ENCODE measurements at places on chromosomes 6 and 20. TPM values are rescaled to one million over a fixed set of nuclear protein-coding genes. Genes with fewer than 3 reads are reported as not detected.

DNA sequence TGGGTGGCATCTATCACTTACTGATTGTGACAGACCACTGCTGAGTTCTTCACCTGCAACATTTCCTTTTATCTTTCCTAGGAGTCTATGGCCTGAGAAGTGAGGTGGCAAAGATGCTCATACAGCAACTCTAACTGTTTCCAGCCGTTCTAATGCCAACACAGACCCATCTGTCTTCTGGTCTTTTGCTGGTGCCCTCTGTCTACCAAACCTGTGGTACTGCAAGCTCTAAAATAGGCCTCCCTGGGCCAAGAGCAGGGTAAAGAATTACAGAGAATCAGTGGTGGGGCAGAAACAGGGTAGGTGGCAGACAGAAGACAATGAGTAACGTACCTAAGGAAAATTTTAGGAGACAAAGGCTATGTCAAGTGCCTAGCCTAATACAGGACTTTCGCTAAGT is 611.0 kb upstream of the FLRT3 start:
- DNase-seq: no peak

Gene LHFPL5
- total RNA-seq: not detected

DNA sequence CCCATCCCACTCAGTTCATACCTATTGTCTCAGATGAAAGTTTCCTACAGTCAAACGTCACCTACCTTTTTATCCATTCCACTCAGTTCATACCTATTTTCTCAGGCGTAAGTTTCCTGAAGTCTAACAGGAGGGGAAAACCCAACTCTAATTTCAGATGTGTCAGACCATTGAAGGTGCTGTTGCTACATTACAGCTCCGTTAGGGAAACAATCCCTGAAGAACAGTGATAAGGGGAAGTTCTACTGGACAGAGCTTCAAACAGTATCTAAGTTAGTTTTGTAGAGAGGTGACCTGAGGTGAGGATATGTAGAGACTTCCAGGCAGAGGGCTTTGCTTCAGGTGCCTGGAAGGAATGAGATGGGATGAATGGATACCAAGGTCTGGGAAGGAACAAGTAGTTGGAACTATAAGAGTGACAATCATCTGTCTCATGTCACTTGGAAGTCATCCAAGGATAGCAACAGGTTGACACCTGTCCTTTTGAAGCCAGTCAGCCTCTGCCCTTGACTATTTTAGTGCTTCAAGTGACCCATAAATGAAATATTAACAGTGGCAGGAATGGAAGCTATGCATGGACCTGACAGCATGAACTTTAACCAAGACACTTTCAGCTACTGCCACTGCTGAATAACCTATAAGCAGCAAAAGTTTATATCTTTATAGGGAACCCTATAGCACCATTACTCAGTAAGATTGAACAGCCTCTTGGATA is 191.6 kb upstream of the MOCS1 start:
- DNase-seq: no peak

DNA sequence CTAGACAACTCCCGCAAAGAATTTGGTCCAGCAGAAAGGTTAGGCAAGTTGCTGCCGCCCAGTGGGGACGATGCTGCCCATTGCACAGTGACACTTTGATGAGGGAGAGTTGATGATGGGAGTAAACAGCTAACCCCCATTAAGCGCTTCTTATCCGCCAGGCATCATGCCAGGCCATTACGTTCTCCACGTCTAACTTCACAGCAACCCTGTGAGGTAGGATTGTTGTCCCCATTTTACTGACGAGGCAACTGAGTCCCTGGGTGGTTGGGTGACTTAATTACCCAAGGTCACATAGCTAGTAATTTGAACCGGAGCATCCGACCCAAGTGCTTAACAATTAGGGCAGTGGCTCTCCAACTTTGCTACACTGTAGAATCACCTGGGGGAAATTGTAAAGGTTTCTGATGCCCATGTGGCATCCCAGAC is 738 bp downstream of the RALGAPB start:
- DNase-seq: no peak

- no peak for DNase-seq
These were observed 8.0 kb downstream of the HTR1B start for GRCh38 chr6:77455271-77455670.

GRCh38 chr6:39642270-39642669 is 82.9 kb downstream of the KIF6 start:
- DNase-seq: no peak

Gene ADAM33
- total RNA-seq: not detected

Gene IP6K3
- total RNA-seq: not detected

Gene YTHDF1
- total RNA-seq: 39.3 TPM

Gene TNF
- total RNA-seq: 47.1 TPM

GRCh38 chr6:65787787-65788186 is 80.8 kb upstream of the EYS start:
- DNase-seq: no peak

Gene TBXT
- not detected for total RNA-seq

Gene RANBP9
- 51.1 TPM for total RNA-seq

DNA sequence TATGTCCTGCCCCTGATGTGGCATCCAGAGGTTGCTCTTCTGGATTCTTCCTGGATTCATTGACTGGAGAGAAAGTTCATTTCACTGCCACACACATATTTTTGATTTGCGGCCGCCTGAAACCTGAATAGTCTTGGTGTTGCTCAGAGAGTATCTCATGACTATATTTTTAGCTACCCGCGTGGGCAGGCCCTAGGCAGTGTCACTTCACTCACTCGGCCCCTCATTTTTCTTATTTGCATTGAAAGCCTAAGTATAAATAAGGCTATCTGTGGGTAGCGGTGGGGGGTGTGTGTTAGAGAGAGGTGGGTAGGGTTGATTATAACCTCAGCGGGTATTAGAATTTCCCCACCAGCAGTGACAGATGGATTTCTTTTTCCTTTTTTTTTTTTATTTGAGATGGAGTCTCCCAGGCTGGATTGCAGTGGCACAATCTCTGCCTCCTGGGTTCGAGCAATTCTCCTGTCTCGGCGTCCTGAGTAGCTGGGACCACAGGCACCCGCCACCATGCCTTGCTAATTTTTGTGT is 113.5 kb downstream of the JARID2 start:
- DNase-seq: no peak

Gene CRISP2
- not detected for total RNA-seq

Gene STX11
- total RNA-seq: 14.5 TPM

DNA sequence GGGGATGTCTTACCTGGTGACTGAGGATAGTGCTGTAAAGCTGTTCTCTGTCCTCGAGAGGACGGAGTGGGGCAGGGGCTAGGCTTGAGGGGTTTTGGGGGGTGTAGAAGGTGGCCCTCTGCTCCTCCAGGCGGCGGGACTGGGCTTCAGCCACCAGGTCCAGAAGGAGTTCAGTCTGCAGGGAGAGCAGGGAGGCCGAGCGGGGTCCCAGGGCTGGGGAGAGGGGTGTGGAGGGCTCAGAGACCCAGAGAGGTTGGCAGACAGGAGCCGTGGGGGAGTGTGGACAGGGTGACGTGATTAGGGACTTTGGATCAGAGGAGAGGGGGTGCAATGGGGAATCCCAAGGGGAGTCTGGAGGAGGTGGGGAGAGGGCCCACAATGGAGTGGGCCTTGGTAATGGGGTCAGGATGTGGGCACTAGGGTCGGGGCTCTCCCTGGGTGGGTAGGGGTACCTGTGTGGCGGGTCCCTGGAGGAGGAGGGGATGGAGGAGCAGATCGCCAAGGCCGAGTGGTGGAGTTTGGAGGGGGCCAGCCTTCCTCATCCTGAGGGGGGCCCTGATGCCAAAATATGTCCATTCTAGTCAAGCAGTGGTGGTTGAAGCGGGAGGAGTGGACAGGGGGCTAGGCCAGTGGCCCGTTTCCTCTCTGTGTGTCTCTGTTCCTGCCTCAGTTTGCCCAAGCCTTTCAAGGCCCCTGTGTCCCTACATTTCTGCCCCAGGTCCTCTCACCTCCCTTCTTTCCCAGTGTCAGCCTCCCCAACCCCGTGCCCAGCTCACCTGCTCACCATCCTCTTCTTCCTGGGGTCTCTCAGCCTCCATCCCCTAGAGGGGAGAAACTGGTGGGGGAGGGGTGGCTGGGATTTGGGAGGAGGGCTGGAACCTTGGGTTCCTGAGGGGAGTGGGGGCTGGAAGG is 491 bp downstream of the GPSM3 start:
- no peak for DNase-seq

GRCh38 chr6:7087491-7087979 is 20.2 kb upstream of the RREB1 start:
- DNase-seq: peak; percentile 52

Gene WASF1
- 0.45 TPM for total RNA-seq

DNA sequence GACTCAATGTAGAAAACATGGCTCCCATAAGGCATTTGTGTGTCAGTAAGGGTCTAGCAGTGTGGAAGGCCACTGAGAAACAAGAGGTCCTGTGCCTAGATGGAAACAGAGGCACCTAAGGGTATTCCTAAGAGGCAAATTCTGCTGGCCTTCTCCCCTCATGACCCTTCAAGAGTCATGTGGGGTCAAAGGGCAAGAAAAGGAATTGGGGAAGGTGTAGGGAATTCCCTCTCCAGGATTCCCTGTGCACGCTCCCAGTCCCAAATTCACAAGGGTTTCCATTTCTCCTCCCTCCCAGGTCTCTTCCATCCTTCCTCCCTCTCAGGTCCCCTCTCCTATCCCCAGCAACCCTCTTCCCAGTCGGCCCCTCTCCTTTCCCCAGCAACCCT is 568 bp downstream of the AGPAT1 start:
- DNase-seq: no peak

DNA sequence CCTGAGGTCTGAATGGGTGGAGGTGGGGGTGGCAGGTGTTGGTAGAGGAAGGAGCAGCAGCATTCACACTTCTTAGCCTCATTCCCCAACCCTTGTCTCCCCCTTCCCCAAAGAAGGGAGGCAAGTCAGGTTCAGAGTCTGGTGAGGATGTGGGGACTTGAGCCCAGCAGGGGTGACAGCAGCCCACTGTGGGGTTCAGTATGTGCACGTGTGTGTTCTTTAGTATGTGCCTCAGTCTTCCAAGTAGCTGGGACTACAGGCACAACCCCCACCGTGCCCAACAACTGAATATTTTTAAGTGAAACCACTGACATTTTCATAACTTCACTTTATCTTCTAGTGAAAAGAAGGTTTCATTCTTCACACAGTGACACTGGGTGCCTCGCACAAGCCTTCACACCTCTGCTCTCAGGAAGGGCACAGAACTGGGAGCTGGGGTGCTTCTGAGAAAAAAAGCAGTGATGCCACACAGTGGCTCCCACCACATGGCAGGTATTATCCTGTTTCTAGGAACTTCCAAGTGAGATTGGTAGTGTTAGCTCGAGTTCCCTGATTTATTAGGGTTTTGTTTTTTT is 33.4 kb upstream of the PRELID3B start:
- DNase-seq: no peak

- no peak for DNase-seq
These were observed 83.6 kb downstream of the MDGA1 start for GRCh38 chr6:37614059-37614458.

Gene TBP
- total RNA-seq: 23.6 TPM

- DNase-seq: no peak
These were observed 42.4 kb downstream of the PLAGL1 start for GRCh38 chr6:143965503-143966171.

- no peak for DNase-seq
These were observed 8.2 kb downstream of the NDUFAF5 start for GRCh38 chr20:13793001-13793400.

Gene BMP6
- total RNA-seq: not detected

DNA sequence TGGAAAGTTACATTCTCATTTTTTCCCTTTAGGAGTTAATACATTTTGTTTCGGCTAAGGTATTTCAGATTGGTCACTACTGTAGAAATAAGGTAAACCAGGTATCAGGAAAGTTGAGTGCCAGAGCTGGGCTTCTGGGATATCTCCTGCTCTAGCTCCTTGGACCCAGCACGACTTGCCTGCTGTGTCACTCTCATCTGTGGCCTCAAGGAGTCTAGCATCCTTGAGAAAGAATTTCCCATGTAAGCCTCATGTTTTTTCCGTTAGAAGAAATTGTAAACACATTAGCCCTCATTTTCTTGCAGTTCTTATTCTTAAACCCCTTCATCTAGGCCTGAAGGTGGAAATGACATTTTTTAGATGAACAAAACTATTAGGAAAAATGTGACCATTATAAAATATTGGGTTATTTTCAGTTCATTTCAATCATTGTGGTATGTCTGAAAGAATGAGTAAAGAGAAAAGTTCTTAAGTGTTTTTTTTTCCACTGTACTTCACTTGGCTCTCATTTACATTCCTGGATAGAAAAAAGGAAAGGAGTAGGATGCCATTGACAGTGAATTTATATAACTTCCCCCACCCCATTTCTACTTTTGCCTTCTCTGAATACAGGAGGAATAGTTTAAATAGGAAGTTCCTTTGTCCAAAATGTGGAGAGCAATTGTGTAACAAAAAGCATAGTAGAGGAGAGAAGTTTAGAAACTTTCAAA is 46.7 kb downstream of the CD2AP start:
- no peak for DNase-seq

DNA sequence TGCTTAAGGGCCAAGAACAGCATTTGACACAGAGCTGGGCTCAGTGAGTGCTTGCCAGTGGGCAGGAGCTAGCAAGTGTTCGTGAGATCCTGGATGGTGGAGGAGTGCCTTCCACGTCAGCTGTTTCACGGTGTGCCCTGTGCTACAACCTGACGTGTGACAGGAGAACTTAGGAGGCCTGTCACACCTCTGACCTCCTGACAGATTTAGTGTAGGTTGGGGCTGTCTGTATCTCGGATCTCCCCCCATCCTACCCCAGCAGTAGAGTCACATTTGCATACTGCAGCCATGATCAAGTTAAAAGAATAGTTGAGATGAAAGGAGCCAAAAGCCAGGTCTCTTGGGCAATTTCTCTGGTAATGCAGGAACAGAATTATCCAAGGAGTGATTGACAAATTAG is 200.8 kb upstream of the CHD6 start:
- DNase-seq: no peak
